Epithelial cell of alveolus of lung (primary cell): ENCODE measurements at places on chromosomes 7 and 10. TPM values are rescaled to one million over a fixed set of nuclear protein-coding genes. Genes with fewer than 3 reads are reported as not detected.

The HSPB1 gene
- total RNA-seq = 213 and 451 TPM in 2 replicates

The ZNF485 gene
- total RNA-seq = 1.3 and 3.1 TPM in 2 replicates

The LLCFC1 gene
- total RNA-seq = not detected in 2 replicates

The SFR1 gene
- total RNA-seq = 7.4 and 8.9 TPM in 2 replicates

The NACAD gene
- total RNA-seq = 3.4 and 6.1 TPM in 2 replicates

The BMPER gene
- total RNA-seq = 3.8 and 7.4 TPM in 2 replicates

The TBX20 gene
- total RNA-seq = 0.80 and 1.2 TPM in 2 replicates

The OPN4 gene
- not detected in 2 replicates for total RNA-seq

The HACD1 gene
- total RNA-seq = 7.8 and 13.6 TPM in 2 replicates

The JCAD gene
- total RNA-seq = 9.8 and 12.2 TPM in 2 replicates

The PILRA gene
- total RNA-seq = 4.4 TPM in 1 of 2 replicates, not detected in the other

The LIPN gene
- total RNA-seq = not detected in 2 replicates

The PYROXD2 gene
- total RNA-seq = 8.3 and 14.4 TPM in 2 replicates

The AUTS2 gene
- 5.4 and 9.1 TPM in 2 replicates for total RNA-seq
